NCI-H2227 treated with DMSO at 0.1 percent for 48 hours (cell line): ENCODE measurements at places on chromosomes 1 and 21.

GRCh38 chr1:32870615-32871363 is at the start of gene FNDC5:
Gene FNDC5, minus strand, starts transcription at chr1:32870912.
- DNase-seq = no peak

DNA sequence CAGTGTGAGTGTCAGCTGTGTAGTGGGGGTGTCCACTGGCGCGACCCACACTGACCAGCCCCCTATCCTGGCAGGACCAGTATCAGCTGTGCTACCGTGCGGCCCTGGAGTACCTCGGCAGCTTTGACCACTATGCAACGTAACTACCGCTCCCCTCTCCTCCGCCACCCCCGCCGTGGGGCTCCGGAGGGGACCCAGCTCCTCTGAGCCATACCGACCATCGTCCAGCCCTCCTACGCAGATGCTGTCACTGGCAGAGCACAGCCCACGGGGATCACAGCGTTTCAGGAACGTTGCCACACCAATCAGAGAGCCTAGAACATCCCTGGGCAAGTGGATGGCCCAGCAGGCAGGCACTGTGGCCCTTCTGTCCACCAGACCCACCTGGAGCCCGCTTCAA is 28.1 kb upstream of the KDM4A start:
- no peak for DNase-seq

- peak; percentile 26 for DNase-seq
Measured at GRCh38 chr1:208093754-208094719, 150.1 kb downstream of the PLXNA2 start.

DNA sequence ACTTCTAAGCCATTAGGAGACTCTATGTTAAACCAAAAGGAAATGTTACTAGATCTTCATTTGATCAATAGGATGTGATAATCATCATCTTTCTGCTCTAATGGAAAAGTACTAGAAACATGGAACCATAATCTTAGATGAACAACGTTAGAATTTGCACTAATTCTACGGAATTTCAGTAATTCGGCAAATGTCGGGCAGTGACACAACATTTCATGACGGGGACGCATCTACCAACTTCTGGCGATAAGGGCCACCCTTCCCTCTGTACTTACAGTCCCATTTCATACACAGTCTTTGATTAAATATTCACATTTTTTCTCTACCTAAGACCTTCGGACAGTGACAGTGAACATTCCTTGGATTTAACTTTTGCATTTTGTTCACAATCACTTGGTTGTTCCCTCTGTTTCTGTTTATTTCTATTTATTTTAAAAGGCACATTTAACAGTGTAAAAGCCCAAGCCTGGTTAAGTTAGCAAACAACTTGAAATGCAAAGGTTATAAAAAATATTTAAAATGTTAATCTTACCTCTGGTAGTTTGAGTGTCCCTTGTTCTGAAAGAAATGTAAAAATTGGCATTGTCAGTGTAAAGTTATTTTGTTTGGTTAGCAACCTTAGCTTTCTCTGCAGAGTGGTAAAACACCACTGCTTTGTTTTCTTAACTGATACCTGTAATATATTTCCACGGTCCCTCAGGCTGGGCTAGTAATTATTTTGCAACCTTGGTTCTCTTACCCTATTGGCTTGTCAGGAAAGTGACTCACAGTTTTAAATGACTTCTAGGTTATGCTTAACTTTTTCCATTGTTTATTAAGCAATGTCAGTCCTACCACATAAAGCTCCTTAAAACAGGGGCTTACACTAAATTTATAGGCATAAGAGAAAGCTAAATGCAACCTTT is 276.9 kb downstream of the VAV3 start:
- DNase-seq = no peak

- DNase-seq = no peak
Measured at GRCh38 chr1:20551161-20551560, 1.2 kb upstream of the FAM43B start.

DNA sequence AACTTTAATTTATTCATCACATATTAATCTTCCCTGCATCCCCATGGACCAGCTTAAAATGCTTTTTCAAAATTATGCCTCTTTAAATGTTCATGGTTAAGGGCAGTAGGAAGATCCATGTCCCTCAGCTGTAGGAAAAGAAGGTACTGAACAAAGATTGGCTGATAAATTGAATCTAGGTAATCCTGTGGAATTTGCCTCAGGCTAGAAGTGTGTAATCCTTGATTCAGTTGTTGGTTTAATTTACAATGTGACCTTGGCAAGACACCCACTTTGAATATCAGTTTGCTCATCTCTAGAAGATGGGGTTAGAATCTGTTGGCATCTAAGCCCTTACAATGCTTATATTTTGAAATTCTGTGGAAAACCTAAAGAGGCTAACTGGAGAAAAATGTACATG is 6.1 kb downstream of the TTC4 start:
- DNase-seq = no peak
